ENCODE measurements at places on chromosomes 3 and 15.

GRCh38 chr3:52432691-52433141, 12.2 kb downstream of the SEMA3G start:
- no peak for DNase-seq

DNA sequence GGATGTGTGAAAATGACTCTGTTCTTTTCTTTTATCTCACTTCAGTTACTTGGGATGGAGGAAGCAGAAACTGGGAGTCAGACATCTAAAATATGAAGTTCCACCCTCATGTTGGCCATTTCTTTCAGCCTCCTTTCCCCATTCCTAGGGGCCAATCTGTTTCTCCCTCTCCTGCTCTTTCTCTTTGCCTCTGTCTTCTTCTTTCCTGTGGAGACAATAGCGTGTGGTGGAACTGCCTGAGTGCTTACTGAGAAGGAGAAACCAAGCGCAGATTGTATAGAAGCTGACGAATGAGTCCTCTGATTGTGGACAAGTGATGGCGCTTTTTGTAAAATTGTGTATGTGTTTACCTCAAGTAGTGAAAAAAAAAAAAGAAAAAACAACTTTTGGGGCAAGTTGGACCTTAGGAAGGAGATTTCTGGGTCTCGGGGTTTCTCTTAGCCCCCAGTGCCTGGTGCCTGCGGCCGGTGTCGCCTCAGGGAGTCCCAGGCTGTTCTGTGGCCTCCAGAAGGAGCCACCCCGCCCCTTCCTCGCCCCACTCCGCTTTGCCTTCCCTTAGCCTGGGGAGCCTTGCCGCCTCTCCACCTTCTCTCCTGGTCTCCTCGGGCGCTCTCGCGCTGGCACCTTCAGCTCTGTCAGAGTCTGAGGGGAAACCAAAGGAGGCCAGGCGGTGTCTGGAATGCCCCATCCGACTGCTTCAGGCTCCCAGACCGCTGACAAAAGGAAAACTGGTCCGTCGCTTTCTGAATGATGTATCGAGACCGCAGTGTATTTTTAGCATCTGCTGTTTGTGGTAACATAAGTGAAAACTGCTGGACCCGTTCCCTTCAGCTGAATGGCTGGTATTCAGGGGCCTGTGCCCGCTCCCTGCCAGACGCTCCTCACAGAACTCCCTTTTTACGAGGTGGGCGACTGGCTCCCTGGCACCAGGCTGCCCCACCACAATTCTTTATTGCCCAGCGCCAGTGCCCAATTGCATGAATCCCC, 30.1 kb downstream of the SCG5 start:
- DNase-seq: no peak

DNA sequence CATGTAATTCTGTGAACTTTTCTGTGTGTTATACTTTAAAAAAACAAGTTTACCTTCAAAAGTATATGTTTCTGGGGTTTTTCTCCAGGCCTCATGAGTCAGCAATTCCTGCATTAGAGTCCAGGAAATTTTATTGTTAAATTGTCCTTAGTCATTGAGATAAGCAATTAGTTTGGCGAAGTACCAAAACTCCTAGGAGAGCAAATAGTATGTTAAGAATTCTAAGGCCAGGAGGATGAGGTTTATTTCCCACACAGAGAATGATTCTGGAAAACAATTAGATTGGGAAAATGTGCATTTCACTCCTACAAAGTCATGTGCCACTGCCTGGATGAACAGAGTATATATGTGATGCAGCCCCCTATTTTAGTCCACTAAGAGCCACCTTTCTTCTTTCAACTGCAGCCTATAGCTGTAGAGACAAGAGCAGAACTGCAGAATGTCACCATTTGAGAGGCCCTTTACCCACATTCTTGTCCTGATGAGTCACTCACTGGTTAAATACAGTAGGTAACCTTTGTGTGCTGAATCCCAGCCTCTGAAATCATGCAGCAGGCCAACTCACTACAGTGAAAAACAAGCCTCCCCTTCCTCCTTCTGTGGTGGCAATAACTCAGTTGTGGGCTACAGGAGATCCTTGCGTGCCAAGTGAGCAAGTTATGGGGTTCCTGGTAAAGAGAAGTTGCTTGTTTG, 452.8 kb upstream of the THBS1 start:
- DNase-seq: no peak

DNA sequence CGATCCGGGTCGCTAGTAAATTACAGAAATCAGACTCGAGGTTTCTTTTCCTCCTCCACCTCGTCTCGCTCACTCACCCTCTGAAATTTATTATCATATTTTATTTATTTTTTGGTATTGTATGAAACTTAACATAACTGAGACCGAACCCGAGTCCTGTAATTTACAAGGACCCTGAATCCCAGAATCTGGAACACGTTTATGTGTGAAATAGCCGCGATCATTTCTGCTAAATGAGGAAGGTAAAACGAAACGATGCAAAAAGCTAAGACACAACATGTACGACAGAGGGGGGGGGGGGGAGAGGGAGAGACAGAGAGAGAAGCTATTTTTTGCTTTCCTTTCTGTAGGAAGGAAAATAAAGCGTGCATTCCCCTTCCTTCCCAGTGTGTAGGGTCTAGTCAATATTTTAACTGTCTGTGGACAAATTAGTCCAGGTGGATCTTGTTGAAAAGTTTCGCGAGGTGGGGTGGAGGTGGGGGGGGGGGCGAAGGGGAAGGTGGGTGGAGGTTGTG, 1.6 kb downstream of the BBX start:
- DNase-seq: peak; percentile 72

GRCh38 chr3:18474202-18474601, 49.1 kb upstream of the SATB1 start:
- DNase-seq: no peak

GRCh38 chr3:151283907-151284461, 5.6 kb upstream of the P2RY14 start:
- DNase-seq: no peak

- DNase-seq: no peak
Observed at GRCh38 chr3:152176998-152177397, 91.7 kb upstream of the MBNL1 start.

GRCh38 chr3:181839916-181840297, 128.2 kb downstream of the SOX2 start:
- DNase-seq: no peak

GRCh38 chr3:134864636-134865035, 69.6 kb downstream of the EPHB1 start:
- DNase-seq: no peak

DNA sequence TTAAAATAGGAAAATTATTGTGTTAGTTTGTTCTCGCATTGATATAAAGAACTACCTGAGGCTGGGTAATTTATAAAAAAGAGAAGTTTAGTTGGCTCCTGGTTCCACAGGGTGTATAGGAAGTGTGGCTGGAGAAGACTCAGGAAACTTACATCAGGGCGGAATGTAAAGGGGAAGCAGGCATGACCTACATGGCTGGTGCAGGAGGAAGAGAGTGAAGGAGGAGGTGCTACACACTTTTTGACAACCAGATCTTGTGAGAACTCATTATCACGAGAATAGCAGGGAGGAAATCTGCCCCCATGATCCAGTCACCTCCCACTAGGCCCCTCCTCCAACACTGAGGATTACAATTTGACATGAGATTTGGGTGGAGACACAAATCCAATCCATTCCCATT, 490.7 kb downstream of the RBMS3 start:
- DNase-seq: no peak

DNA sequence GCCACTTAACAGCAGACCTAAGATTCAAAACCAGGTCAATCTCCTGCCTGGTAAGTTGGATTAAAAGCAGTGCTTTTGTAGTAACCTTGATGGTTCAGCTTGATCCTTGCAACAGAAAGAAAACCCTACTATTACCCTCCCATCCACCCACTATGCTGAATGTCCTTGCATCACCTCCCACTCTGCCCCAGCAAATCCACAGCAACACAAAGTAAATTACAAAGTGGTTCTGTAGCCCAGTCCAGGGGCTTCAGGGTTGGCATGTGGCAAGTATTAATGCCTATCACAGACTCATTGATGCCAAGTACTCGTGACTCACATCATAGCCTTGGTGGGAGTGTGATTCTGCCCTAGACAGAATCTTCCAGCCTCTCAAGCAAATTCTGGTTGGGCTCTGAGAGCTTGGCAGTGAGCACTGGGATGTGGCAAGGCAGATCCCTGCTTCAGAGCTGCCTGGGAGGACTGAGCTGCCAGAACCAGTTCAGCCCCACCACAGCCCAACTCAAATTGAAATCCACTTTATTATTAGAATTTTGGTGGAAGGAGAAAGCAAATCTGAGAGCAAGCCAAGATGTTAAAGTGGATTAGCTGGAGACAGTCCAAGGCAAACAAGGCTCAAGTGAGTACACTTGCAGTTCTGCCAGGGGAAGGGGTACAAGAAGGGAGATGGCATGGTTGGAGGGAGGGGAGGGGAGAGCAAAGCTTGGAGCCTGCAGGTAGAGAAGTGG, 225.8 kb upstream of the UMPS start:
- DNase-seq: no peak

- peak; percentile 91 for DNase-seq
Observed at GRCh38 chr3:195270817-195271409, at the start of gene XXYLT1. TSS of gene XXYLT1 (minus strand) at chr3:195271159. CDS start at chr3:195271058, 101 bp downstream.

Data from NAMALWA (cell line).